Activated T-cell treated with anti-CD3 and anti-CD28 coated beads for 1 hour (primary cell): ENCODE measurements at places on chromosomes 4 and X.
A peak's percentile ranks its signal among the peaks of the same experiment; 100 is the strongest.

DNA sequence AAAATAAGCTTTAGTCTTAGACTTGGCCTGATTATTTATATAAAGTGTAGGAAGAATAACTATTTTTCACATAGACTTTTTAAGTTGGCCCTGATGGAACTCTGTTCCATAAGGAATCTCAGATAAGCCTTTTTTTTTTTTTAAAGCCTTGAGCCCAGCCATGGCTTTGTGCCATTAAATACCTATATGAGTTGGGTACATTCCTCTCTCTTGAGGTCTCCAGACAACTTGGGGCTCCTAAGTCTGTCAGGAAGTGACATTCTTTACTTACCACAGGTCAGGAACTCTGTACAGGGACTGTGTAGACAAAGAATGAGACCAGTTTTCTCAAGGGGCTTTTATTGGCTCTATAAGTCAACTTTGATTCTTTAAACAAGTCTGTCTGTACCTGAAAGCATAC lies 27.1 kb upstream of the IGFBP7 start:
- no peak for DNase-seq

DNA sequence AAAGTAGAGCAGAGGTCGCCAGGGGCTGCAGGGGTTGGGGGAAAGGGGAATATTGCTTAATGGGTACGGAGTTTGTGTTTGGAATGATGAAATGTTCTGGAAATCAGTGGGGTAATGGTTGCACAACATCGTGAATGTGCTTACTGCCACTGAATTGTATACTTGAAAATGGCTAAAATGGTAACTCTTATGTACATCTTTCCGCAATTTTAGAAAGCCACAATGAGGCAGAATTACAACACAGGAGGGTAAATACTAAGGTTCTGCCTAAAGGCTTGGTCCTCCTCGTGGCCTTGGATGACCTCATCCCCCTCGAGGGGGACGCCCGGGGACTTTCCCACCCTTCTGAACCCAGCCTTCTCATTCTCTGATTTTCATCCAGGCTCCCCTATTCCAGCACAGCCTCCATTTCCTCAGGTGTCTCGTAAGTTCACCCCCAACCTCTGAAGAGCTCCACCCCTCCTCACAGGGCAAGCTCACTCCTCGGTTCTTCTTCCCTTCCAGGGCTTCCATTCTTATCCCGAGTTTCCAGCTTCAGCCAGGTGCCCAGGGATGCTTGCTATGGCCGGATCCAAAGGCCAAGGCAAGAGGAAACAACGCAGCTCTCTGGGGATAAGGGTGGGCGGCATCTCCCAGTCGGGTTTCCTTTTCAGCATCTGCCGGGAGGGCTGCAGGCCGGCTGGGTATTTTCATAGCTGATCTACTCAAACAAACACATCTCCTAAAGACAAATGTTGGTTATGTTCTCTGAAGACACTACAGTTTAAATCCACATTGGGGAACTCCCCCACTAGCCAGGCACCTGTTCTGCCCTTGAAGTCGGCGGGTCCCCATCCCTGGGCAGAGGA lies 71.3 kb upstream of the ACSL1 start:
- DNase-seq, result no peak

DNA sequence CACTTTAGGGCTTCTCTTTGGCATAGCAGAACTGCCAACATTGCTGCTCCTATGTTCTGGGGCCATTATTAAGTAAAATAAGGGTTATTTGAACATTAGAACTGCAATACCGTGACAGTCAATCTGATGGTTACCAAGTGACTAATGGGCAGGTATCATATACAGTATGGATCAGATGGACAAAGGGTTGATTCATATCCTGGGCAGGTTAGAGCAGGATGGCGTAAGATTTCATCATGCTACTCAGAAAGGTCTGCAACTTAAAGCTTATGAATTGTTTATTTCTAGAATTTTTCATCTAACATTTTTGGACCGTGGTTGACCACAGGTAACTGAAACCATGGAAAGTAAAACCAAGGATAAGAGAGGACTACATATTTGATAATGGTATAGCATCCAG lies 40.9 kb downstream of the BRCC3 start:
- DNase-seq, result no peak

- no peak for DNase-seq
Observed at GRCh38 chrX:136639506-136640176, 8.3 kb upstream of the CD40LG start.

DNA sequence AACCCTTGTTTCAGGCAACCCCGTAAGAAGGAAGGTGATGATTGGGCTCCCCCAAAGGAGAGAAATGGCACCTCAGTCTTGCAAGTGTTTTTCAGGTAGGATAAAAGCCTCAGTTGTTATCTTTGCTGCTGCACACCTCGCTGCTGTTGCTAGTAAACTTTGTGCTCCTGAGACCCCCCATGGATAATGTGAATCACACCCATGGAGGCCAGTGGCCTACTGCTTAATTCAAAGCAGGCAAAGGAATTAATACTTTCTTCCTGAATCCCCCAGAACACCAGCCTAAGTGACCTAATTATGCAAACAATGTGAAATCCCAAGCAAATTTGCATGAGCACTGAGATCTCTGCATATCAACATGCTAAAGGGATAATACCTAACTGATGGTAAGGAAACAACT lies 337.5 kb downstream of the GRIA2 start:
- DNase-seq, result no peak

GRCh38 chr4:187972135-187972534 lies 23.4 kb upstream of the ZFP42 start:
- no peak for DNase-seq

DNA sequence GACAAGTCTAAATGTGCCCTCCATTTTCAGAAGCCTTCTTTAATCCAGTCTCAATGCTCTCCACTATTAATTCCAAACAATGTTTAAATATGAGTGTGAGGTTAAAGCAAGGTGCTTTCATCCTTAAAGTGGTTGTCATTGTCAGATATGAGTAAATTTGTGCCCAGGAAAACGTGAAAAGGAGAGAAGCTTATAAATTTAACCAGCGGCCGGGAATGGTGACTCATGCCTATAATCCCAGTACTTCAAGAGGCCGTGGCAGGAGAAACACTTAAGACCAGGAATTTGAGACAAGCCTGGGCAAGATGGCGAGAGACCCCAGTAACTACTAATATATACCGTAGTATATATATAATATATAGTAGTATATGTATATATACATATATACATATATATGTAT lies 270.0 kb downstream of the ARHGAP24 start:
- DNase-seq, result no peak

- DNase-seq, result peak; percentile 25
Observed at GRCh38 chrX:65821721-65822496, 154.5 kb downstream of the MSN start.

- no peak for DNase-seq
Observed at GRCh38 chr4:2269618-2270163, 7.8 kb upstream of the MXD4 start.

DNA sequence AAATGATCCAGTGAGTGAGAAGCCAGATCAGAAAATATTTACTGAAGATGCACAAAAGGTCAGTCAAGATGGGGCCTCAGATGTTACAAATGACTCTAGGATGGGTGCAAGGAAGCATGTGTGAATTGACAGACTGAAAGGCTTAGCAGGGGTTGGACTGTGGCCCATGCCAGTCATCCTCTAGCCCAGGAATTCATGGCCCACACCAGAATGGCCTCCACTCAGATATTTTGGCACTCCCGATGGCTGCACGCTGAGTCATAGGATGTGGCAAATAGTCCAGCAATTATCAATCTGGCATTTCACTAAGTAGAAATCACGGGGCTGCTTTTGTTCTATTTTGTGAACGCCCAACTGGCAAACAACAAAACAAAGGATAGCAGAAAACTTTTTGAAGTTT lies 406.5 kb downstream of the IQCM start:
- DNase-seq, result no peak

- no peak for DNase-seq
Observed at GRCh38 chrX:112714357-112714918, 34.7 kb upstream of the LHFPL1 start.

DNA sequence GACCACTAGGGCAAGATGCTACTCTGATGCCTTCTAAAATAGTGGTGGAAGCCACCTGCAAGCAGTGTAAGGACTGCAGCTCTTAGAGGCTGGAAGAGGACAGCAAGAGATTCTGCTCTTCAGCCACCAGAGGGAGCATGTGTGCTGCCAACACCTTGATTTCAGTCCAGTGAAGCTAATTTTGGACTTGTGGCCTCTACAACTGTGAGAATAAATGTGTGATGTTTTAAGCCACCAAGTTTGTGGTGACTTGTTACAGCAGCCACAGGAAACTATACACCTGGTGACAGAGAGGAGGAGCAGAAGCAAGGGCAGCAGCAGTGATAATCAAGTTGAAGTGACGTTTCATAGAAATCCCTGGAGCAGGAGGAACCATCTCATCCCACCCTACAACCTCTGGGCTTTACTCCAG lies 55.9 kb downstream of the FGFBP1 start:
- DNase-seq, result peak; percentile 5

DNA sequence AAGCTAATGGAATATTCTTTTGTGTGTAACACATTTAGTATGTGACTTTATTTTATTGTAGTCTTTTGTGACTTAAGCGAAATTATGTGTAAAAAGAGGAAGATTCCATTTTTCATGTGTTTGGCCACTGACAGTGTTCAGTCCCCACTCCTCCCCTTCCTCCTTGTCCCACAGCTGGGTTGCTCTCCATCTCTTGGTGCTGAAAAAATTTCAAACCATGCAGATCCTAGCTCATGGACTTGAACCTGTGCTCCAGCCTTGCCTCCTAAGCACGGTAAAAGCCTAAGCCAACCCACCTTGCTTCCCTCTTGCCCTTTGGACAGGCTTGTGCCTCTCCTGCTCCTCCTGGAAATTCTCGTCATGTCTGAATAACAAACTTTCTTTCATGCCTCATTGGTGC lies 2008.5 kb upstream of the TENM3 start:
- DNase-seq, result no peak

- no peak for DNase-seq
Observed at GRCh38 chr4:176883681-176884418, 91.1 kb upstream of the VEGFC start.

- no peak for DNase-seq
Observed at GRCh38 chr4:1305261-1305711, 15.6 kb downstream of the MAEA start.

GRCh38 chr4:112931001-112931400 lies 118.5 kb upstream of the ANK2 start:
- no peak for DNase-seq

DNA sequence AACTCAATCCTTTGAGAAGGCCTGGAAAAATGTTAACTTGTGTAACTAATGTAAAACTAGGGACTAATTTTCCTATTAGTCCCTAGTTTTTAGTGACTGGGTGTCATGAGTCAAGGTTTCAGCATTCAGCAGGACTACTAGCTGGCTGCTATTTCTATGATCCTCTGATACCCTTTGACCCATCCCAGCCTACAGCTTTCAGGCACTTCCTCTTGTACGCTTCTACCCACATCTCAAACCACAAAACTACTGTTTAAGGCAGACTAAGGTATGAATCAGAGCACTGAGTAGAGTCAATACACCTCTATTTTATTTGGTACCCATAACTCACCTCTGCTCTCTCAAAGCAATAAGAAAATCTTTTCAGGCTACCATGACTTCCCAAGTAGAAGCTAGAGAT lies 809.6 kb downstream of the PDHA2 start:
- DNase-seq, result no peak

DNA sequence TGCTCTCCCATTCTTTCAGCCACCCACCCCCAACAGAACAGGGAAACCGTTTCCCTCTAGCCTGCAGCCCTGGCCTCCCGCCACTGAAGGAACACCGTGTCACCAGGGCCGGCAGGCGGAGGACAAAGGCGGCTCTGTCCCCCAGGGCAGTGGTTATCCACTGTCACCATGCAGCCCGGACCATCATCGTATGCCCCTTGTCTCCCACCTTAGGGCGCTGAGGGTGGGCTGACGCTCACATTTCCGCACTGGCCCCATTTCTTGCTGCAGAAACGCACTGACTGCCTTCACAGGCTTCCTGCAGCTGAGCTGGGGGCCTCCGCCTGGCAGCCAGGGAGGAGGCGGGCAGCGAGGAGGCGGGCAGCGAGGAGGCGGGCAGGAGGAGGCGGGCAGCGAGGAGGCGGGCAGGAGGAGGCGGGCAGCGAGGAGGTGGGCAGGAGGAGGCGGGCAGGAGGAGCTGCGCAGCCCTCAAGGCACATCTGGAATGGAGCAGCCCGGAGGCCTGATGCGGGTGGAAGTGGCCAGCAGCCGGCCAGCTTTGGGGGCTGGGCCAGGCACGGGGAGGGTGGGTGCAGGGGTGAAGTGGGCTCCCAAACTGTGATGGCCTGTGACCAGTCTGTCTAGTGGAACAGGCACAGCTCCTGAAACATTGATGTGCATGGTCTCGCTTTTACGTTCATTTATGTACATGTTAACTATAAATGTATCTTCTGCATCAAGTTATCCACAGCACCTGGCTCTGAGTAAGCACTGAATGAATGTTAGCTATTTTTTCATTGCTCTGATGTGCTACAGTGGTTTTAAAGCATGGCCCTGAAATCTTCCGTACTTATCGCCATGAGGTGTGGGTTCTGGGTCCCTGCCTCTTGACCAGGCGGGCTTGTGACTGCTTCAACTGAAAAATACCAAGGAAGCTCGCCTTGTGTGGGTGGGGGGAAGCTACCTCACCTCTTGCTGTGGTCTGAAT lies 20.6 kb upstream of the KIAA0232 start:
- no peak for DNase-seq

DNA sequence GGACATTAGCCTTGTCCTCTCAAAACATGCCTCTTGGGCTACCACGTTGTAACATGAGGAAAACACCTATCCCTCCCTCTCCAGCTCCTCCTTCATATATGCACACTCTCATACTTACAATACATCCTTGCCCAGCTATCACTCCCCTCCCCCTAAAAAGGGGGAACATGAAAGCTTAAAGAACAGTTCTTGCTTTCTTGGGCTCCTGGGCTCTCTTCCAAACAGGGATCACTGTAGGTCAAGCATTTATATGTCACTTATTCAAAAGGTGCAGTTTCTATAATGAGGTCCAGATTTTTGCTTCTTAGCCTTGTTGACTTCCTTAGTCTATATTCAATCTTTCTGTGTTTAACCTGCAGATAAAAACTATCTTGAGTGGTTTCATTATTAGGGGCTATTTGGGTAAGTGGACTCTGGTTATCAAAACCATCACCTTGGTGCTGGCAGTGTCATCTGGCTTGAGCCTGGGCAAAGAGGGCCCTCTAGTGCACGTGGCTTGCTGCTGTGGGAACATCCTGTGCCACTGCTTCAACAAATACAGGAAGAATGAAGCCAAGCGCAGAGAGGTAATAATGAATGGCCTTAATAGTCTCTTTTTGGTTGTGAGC lies 119.4 kb downstream of the AKAP4 start:
- DNase-seq, result no peak

DNA sequence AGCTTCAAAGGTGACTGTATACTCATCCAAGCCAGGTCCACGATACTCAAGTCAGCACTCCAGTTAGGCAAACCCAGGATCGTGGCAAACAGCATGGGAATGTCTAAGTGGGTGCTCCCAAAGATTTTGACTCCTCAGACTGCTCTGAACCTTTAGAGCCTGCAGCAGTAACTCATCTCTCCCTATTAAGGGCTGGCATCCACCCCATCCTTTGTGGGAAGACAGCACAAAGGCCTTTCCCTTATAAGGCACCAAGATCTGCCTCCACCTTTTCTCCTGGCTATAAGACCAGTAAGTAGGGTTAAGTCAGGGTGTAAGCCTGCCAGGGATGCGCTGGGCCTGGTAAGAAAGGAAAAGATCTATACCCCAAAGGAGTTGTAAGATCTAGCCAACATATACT lies 23.6 kb upstream of the SLC25A43 start:
- no peak for DNase-seq
